ENCODE measurements at places on chromosomes 12 and 14. TPM values are rescaled to one million over a fixed set of nuclear protein-coding genes. Genes with fewer than 3 reads are reported as not detected.

Gene OGFOD2
- 19.5 TPM for polyA plus RNA-seq

GRCh38 chr12:92110083-92110640 lies 35.5 kb downstream of the BTG1 start:
- DNase-seq: no peak

Gene ZDHHC22
- not detected for polyA plus RNA-seq

- no peak for DNase-seq
Measured at GRCh38 chr14:89432226-89432625, 15.2 kb upstream of the FOXN3 start.

- no peak for DNase-seq
Measured at GRCh38 chr12:56074396-56074795, 5.6 kb upstream of the ERBB3 start.

DNA sequence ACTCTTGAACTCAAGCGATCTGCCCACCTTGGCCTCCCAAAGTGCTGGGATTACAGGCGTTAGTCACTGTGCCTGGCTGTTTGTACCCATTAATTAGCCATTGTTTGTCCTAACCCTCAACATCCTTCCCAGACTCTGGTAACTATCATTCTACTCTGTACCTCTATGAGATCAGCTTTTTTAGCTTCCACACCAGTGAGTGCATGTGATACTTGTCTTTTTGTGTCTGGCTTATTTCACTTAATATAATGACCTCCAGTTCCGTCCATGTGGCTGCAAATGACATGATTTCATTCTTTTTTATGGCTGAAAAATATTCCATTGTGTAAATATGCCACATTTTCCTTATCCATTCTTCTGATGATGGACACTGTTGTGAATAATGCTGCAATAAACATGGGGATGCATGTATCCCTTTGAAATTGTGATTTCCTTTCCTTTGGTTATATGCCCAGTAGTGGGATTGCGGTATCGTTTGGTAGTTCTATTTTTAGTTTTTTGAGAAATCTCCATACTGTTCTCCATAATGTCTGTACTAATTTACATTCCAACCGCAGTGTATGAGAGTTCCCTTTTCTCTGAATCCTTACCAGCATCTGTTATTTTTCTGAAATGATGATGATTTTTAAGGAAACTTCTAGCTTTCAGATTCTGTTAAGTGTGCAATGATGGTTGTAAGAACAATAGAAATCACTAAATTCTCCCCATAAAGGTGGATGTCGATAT lies 6.7 kb upstream of the PPP4R3A start:
- DNase-seq: no peak

- DNase-seq: no peak
Measured at GRCh38 chr12:24565300-24565699, 383.6 kb downstream of the BCAT1 start.

Gene KRT72
- polyA plus RNA-seq: 0.71 TPM

- no peak for DNase-seq
Measured at GRCh38 chr14:20644520-20644919, 3.0 kb upstream of the OR6S1 start.

DNA sequence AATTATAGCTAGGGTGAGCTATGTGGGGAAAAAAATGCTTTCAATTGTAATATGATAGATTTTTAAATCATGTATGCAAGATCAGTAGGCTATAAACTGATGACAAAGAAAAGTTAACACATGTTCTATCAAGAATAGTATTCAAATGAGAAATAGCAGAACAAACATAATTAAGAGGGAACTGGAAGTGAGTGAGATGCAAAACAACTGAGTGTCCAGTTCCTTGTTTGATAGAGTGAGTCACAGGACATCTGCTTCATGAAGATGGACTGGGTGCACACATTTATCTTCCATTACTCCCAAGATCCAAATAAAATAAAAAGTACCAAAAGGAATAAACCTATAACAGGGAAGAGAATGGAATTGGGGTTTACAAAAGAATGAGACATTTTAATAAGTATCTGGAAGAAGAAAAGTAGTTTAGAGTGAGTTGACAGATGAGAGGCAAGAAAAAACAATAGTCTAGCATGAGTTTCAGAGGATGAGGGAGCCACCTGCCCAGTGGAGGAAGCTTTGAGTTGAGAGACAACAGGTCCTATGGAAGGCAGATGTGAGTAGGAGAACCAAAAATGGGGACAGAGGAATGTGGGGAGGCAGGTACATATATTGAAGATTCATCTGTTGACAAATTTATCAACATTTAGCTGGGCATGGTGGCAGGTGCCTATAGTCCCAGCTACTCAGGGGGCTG lies 178.1 kb upstream of the ARHGAP5 start:
- no peak for DNase-seq

- no peak for DNase-seq
Measured at GRCh38 chr14:95498622-95499353, 17.7 kb downstream of the SYNE3 start.

Gene ACTN1
- polyA plus RNA-seq: 188 TPM

Gene RPS6KL1
- polyA plus RNA-seq: 4.0 TPM

Gene KRT75
- not detected for polyA plus RNA-seq

- DNase-seq: no peak
Measured at GRCh38 chr14:68939893-68940613, 39.0 kb downstream of the ACTN1 start.

Gene FGF6
- polyA plus RNA-seq: not detected

DNA sequence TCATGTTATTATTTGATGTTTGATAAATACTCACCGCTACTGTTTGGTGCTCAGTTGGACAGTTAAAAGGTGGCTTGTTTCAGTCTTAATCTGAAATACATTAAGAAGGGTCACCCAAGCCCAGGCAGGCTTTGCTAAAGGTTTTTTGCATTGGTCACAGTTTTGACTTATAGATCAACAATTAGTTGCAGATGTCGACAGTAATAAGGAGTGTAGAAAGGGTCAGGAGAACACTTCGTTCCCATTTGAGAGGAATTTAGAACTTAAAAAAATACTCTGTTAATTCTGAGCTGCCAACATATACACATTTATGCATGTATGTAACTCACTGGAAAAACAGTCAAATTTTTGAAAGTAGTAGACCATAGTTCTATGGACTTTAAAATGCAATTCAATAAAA lies 130.3 kb downstream of the TMEM30B start:
- no peak for DNase-seq

DNA sequence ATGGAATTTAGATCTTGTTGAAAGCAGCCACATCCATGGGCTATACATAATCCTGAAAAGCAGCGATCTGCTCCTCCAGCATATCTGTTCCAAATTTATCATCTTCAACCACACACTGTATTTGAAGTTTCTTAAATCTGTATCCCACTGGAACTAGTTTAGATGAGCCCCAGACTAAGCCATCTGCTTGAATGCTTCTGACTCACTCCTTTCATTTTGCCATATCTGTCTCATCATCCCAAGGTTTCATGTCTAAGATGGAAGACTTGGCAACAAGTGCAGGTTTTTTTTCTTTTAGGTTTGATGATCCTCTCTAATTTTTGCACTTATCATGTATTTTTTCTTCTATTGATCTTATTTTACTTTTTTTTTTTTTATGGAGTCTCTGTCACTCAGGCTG lies 54.4 kb upstream of the TMEM263 start:
- DNase-seq: no peak

- DNase-seq: peak; percentile 63
Measured at GRCh38 chr14:50607181-50607580, 47.2 kb downstream of the ATL1 start.

DNA sequence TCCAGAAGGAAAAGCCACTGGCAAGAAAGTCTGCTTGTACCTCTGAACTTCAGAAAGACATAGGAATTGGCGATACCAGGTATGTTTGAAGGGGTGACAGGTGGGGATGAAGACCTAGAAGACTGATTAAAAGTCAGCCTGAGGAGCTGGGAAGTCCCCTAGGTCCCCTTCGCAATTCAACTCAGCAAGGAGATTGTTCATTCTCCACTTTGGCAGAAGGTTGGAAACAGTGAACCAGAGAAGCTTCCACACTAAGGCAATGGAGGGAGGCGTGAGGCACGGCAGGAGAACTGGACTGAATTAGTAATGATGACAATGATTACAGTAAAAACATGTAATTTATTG lies 240.3 kb upstream of the TMPO start:
- DNase-seq: no peak

Gene PMCH
- polyA plus RNA-seq: not detected

Gene REM2
- 0.58 TPM for polyA plus RNA-seq

- DNase-seq: no peak
Measured at GRCh38 chr14:46451800-46452199, 199.8 kb downstream of the RPL10L start.

DNA sequence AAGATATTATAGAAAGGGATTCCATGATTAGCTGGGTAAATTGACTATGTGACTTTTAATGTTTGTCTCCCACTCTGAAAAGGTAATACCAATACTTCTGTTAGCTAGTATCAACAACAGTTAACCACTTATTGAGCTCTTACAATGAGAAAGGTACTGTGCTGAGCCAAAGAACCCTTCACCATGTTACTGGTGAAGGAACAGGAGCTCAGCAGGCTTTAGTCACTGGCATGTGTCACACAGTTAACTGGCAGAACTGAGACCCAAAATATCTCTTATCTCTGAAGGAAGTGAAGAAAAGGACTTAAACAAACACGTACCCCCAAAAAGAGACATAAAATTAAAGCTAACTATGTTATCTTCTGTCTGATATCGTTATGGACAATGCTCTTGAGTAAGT lies 170.6 kb downstream of the MED13L start:
- DNase-seq: no peak

DNA sequence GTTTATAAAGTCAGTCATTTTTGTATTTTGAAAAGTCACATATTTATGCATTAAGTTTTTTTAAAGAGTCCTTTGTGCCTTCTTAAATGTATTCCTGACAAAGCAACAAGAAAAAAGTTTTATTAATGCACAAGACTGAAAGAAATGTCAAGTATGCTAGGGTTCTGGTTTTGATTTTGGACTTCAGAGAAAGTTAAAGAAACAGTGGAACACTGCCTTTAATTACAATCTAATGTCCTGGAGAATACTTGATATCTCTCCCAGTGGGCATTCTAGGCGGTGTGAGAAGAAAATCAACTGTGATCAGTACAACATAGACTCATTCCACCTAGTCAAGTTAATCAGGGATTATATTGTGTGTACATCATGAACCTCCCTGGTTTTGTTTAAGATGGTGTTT lies 49.9 kb downstream of the PRICKLE1 start:
- no peak for DNase-seq

DNA sequence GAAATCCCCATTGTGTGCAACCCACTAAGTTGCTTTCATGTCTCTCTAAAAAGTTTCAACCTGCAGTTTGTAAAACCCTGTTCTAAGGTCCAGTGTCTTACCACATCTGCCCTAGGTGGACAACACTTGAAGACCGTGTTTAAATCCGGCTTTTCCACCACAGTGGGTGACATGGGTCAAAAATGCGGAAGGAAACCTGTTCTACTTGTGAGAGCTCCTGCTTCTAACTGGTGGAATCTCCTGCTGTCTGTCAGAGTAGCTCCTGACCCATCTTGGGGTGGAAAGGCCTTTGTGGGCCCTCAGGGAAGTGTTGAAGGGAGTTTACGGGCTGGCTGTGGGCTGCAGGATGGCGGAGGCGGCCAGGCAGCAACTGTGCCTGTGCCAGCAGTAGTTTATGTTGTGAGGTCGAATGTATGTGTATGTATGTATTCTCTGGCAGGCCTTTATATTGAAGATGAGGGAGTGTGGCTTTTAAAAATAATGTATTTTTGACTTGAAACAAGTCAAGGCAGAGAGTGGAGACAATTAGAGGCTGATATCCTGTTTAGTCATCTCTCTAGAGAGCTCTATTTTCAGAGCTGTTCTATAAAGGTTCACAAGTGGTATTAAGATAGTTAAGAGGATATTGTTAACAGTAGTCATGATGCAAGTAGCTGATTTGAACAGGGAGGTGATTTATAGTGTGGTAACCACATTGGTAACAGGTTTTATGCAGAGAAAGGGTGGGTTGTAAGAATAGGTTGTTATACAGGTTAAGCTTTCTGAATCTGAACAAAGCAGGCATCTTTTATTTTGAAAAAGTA lies 67.0 kb downstream of the PRKCH start:
- DNase-seq: no peak

- no peak for DNase-seq
Measured at GRCh38 chr14:105305791-105306190, 5.0 kb upstream of the BRF1 start.

DNA sequence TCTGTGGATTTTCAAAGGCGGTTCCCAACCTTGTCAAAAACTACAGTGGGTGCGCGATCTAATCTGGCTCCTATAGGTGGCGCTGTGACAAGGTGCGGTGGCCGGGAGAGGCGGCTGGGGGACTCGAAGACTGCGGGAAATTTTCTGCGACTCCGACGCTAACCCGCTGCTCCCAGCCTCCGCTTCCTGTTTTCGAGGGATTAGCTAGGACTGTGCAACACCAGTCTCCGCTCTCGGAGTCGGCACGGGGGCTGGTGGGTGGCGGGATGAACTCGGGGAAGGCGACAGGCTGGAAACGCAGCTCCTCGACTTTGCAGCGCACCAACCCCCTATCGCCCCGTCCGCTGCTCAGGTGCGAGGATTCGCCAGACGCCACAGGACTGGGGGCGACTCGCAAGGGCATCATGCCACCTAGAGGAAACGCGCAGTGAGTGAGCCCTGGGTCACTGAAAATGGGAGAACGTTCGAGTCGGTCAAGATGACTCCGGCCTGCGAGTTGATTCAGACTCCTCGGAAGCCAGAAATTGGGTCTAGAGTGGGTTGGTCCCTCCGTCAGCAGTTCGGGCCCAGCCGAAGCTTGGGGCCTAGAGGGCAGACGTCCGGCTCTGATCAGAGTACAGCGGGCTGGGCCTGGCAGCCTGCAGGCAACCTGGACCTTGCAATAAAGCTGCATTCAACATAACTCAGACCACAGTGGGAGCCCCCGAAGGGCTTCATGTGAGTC lies 5.5 kb upstream of the PAX9 start:
- DNase-seq: no peak

DNA sequence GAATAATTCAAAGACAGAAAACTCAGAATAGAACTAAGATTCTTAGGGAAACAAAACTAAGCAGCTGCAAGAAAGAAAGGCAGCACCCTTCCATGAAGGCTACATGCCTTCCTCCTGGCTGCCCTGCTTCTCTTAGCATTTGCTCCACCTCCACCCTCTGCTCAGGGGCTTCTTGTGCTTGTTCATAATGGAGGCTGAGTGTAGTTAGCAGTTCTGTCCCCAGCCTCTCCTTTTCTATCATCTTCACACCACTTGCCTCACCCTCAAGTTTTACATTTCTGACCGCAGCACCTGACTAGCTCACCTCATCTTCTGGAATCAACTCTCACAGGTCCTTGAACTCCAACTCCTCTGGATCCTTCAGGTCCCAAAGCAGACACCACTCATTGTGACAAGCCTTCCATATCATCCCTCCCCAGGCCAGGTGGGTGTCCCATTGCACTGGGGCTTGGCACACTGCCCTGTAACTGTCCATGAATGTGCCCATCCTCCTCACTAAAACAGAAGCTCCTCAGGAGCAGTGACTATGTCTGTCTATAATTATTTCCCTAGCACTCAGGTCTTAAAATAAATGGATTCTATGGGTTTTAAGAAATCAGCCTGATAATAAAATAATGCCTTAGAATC lies 139.1 kb downstream of the TMTC1 start:
- no peak for DNase-seq

Gene C12orf50
- polyA plus RNA-seq: not detected

GRCh38 chr12:63966606-63966975 lies 122.1 kb downstream of the SRGAP1 start:
- no peak for DNase-seq

Gene CCDC177
- not detected for polyA plus RNA-seq
